NCI-H1105 (cell line): ENCODE measurements at places on chromosomes 2 and 18.
A peak's percentile ranks its signal among the peaks of the same experiment; 100 is the strongest.

GRCh38 chr2:111032721-111033429 is 87.8 kb upstream of the BCL2L11 start:
- DNase-seq, result no peak

DNA sequence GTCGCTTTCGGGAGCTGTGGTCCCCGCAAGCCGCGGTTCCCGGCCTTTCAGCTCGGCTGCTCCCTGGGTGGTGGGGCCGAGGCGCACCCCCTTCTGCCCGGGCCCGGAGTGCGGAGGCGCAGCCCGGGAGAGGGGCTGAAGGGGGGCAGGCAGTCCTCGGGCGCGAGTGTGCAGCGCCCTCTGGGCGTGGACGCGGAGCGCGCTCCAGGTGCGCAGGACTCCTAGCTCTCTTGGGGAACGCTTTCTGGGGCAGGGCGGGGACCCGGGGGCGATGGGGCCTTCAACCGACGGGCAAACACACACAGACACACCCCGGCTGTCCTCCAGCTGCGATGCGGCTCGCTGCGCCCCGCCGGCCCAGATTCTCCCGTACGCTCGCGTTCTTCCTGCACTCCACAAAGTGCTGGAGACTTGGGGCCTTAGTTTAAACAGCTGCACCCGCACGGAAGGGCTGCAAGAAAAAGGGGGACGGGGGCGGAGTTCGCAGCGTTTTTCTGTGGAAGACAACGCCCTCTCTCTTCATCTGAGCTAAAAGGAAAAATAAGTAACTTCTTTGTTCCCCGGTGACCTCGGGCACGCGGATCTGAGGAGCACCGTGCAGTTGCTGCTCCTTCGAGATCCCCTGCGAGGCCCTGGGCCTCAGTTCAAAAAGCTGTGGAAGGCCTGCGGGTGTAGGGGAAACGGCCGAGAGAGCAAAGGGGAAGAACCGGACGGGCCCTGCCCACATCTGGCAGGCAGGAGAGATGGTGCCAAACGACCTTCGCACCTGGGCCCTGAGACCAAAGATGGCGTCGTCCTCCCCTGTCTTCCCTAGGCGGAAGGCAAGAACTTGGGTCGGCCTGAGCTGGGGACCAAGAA is 593 bp upstream of the SDC1 start:
- DNase-seq, result peak; percentile 69

DNA sequence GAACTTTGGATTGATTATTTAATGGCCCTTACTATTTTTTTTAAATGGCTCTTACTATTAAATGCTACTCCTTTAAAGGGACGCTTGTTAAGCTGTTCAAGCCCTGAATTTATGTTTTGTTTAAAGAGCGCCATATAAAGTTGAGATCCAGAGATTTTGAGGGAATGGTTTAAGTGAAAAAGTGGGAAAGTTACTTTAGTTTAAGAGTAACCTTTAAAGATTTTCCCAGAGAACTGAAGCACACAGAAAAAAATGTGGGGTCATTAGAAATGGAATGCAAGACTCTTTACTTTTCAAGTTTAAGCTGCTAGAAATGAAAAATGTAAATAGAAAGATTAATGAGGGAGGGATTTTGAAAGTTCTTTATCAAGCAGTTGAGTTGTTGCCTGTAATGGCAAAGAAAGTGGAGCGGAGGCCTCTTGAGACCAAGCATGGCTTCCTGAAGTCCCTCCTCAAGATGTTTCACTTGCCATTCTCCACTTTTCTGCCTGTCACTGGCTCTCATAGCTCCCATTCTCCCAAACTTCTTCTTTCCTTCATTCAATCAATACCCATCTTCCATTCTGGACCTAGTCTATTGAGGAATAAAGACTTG is 93.2 kb downstream of the KCNS3 start:
- no peak for DNase-seq

DNA sequence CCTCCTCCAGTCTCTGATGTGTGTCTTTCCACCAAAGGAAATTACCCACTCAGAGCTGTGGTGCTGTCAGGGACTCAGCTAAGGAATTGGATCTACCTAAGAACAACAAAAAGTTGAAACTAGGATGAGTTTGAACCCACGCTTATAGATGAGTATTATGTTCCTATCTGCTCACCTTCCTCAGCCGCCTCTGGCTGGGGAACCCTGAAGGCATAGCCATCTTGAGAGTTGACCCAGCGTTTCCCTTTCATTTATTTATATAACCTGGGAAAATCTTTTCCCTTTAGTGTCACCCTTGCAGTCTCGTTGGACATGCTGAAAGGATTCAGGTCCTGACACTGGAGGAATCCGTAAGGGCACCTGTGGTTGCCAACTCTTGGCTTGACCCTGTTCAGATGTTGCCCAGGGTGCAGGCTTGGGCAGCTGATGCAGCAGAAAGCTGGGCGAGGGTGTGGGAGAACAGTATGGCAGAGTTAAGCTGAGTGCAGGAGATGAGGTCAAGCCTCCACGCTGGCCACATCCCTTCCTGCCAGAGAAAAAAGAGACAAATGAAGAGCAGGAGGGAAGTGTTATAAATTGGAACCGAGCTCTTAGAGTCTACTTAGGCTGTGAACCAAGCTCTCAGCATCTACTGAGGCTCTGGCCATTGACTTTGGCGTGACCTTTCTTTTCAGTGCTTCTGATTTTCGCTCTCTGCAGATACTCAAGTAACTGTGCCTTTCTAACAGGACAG is 1.9 kb downstream of the CDH20 start:
- DNase-seq, result no peak

DNA sequence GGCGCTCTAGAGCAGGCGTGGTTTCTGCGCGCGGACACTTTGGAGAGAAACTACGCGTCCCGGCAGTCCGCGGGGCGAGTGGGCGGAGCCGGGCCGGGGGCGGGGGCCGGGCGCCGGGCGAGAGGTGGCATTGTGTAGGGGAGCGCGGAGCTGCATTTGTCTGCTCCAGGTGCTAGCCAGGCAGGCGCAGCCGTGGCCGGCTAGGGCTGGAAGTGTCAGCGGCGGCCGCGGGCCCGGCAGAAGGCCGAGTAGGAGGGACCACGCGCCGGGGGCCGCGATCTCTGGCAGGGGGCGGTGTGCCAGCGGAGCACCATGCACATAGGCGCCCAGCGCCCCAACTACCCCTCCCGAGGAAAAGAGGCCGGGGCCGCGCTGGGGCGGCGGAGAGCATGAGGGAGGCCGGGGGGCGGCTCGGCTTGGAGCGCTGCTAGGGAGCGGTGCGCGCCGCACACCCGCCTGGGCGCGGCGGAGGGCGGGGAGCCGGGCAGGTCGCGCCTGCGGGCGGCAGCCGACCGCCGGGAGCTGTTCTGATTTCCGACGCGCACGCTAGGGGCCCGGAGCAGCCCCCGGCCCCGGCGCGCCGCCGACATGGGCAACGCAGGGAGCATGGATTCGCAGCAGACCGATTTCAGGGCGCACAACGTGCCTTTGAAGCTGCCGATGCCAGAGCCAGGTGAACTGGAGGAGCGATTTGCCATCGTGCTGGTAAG is at the start of gene FMNL2:
FMNL2 (plus strand) TSS at position 159 of the 710 bp plus-strand sequence.
- peak; percentile 75 for DNase-seq

- peak; percentile 41 for DNase-seq
Observed at GRCh38 chr2:118309946-118310680, 221.8 kb downstream of the INSIG2 start.

DNA sequence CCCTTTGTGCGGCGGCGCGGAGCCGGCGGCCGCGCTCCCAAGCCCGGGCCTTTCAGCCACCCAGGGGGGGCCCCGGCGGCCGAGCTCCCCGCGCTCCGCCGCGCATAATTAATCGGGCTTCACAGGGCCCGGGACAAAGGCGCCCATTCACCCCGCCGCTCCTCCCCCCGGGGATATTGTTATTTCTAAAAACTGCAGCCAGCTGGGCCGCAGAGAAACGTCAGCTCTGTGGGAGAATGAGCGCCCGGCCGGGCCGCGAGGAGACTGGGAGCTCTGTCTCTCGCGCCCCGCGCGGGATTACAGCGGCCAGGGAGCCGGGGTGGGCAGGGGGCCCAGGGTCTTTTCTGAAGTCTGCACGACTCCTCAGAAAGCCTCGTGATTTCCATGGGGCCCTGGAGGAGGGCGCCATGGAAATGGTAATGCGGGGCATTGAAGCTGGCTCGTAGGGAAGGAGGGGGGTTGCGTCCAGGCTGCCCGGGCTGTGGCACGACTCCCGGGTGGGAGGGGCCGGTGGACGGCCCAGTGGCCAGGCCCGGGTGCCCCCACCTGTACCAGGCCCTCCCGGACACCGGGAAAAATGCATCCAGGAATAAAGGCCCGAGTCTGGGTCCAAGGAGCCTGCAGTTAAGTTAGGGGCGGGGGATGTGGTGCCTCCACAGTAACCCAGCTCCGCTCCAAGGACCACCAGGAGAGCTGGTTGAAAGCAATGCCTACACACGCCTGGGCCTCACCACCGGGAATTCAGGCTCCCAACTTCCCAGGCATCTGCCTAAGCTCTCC is 125.3 kb downstream of the ZFP36L2 start:
- peak; percentile 6 for DNase-seq

- DNase-seq, result no peak
Observed at GRCh38 chr18:28511413-28511821, 334.5 kb upstream of the CDH2 start.

GRCh38 chr2:151860613-151861146 is 32.5 kb upstream of the ARL5A start:
- no peak for DNase-seq

- DNase-seq, result no peak
Observed at GRCh38 chr2:37895140-37895539, 29.9 kb upstream of the RMDN2 start.
